Stimulated activated CD4-positive, alpha-beta T cell treated with anti-CD3 and anti-CD28 coated beads, TNF-alpha, amount 100 ng/mL, for 1 hour (primary cell): ENCODE measurements at places on chromosomes 11 and 22.

DNA sequence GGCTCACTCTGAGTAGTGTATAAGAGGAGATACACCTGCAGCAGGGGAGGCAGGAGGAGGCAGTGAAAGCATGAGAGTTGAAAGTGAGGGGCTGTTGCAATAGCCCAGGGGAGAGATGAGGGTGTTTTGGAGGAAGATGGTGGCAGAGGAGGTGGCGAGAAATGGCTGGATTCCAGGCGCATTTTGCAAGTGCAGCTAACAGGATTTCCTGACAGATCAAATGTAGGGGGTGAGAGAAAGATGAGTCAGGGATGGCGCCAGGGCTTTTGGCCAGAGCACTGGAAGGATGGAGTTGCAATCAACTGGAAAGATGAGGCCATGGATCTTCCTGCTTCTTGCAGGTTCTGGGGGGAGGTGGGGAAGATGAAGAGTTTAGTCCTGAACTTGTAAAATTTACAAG lies 16.8 kb upstream of the TSPAN18 start:
- DNase-seq: no peak

DNA sequence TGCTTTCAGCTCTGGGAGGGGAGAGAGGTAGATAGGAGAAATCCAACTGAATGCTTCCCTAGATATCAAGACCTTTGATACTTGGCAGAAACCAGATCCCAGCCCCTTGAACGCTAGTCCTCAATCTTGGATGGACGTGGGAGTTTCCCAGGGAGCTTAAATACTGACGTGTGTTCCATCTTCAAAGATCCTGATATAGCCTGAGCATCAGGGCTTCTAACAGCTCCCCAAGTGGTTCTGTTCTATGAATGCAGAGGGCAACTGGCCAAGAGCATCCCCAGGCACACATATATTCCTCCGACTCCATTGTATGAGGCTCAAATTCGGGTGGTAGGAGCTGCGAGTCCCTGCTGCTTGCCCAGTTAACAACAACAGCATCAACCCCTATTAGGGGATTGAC lies 8.7 kb upstream of the ACCS start:
- DNase-seq: no peak

- DNase-seq: no peak
These were observed 70.7 kb upstream of the AKIP1 start for GRCh38 chr11:8839957-8840945.

DNA sequence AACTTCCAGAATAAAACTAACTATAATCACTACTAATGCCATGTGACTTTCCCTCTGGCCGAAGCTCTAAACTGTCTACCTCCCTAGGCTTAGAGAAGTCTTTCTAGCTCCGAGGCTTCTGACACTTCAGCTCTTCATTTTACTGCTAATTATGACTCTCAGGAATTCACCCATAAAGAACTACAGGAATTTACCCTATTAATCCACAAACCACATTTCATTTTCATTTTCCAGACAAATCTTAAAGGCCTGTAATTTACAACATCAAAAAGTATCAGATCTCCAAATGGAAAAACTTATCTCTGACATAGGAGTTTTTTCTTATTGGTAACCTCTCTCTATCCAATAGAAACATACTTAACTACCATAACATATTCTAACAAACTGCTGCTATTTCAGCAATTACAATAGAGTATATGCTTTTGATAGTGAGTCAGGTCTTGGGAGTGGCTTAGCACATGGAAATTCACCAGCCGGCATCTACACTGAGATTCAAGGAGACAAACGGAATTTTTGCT lies 33.4 kb downstream of the MRTFA start:
- DNase-seq: no peak

GRCh38 chr11:115693002-115693401 lies 188.8 kb upstream of the CADM1 start:
- no peak for DNase-seq

DNA sequence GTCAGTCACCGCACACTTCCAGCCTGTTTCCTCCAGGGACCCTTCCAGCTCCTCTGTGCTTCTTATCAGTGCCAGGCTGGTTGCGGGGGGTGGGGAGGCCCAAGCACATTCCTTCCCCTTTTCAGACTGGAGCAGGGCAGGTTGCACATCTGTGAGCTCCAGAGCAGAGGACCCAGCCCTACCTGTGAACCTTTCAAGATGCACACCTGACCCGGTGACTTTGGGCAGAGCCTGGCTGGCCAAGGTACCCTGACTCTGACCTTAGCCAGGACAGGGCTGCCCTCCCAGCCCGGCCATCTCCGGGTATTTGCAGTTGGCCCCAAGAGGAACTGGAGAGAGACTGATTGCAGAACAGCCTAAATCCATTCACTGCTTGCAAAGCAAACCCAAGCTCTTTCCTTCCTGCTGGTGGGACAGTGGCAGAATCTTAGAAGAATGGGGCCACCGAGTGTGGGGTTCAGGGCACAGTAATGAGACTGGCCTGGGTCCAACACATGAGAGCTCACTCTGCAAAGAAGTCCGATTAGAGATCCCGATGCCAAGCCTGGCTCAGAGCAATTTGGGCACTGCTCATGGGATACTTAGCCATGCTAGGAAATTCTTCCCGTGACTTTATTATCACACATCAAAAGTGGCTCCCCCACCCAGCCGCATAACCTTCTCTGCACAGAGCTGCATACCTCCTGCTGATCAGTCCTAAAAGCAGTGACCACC lies 64.7 kb upstream of the CCND1 start:
- DNase-seq: no peak

DNA sequence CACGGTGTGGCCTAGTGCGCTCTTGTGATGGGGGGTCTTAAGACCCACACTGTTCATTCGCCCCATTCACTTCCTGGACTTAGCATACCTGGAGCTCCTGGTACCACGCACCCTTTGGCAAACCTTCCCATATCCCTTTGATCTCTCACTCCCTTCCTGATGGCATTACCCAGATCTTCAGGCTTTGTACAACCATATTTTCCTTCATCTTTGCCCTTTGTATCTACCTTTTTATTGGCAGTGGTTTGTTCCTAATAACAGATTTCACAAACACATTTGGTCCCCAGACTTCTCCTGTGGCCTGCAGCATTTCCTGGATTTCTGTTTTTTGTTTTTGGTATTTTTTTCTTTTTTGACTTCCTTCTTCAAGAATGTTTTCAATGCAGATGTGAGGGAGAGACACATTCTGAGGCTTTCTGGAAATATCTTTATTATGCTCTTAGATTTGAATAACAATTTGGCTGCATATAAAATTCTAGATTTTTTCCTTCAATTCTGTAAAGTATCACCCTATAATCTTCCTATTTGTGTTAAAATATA lies 16.1 kb upstream of the IFITM3 start:
- no peak for DNase-seq

- DNase-seq: peak; percentile 38
These were observed 98.6 kb downstream of the CEP164 start for GRCh38 chr11:117426297-117426685.

DNA sequence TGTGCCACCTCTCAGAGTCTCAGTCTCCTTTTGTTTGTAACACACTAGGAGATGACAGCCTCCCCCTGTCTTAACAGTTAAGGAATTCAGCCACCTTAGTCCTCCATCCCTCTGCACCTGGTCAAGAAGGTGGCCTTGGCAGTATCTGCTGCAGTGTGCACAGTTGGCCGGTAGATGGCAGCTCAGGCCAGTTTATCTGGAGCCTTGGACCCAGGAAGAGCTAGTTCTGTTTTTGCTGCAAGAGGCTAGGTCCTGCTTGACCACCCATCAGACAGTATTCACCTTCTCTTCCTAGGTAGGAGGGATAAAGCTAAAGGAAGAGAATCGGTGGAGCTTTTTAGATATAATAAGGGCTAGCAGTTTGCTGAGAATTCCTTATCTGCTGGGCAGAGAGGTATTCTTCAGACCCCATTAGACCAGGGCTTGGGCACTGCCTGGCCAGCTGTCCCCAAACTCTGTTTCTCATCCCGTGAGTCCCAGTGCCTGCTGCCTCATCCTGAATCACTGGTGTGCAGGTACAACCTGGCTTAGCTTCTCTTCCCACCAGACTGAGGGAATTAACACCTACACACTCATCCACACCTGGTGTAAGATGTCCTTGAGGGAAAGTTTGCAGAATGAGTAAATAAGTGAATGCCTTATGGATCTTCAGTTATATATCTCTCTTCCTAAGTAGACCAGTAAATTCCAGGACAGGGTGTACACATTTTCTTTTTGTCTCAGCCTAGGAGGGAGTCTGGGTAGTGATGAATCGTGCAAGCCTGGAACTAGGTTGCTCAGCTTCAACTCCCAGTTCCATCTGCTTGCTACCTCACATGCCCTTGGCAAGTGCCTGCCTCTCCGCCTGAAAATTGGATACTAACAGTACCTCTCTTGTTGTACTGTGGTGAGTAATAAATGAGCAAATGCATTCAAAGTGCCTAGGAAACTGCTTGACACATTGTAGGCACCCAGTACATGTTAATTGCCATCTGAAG lies 70.8 kb upstream of the NARS2 start:
- peak; percentile 7 for DNase-seq

GRCh38 chr11:107719073-107719472 lies 7.2 kb upstream of the SLN start:
- no peak for DNase-seq

GRCh38 chr11:120021978-120022377 lies 115.9 kb downstream of the TRIM29 start:
- no peak for DNase-seq

GRCh38 chr11:130725421-130726233 lies 190.7 kb downstream of the SNX19 start:
- no peak for DNase-seq

DNA sequence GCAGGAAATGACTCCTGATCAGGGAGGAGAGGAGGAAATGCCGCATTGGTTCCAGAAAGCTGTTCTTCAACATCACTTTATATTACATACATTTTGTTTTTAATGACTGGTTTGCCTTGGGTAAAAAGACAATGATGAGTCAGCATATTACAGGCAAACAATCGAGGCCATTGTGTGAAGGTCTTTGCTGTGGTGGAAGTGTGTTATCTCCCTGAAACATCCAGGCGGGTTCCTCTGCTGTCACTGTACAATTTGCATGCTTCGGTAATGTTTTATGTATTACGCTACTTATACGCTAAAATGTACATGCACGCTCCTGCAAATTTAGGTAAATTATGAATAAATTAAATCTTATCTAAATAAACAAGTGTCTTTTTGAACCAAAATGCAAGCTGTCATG lies 161.1 kb downstream of the KIRREL3 start:
- DNase-seq: no peak

- DNase-seq: no peak
These were observed 109.5 kb downstream of the CCDC81 start for GRCh38 chr11:86483940-86484794.

GRCh38 chr11:95137299-95137698 lies 47.7 kb downstream of the ENDOD1 start:
- DNase-seq: no peak

- no peak for DNase-seq
These were observed 8.3 kb downstream of the TMEM138 start for GRCh38 chr11:61370349-61371005.

GRCh38 chr11:108788565-108789199 lies 123.8 kb downstream of the DDX10 start:
- DNase-seq: no peak

DNA sequence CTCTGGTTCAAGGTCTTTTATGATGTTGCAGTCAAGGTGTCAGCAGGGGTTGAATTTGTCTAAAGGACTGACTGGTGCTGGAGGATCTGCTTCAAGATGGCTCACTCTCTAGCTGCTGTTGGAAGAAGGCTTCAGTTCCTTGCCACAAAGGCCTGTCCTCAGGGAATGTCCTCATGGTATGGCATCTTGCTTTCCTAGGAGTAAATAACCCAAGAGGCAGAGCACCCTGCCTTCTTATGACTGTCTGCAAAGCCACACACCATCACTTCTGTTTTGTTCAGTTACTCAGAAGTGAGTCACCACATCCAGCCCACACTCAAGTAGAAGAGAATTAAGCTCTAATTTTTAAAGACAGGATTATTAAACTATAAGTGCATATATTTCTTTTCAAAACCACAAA lies 45.2 kb downstream of the PLAAT5 start:
- no peak for DNase-seq

DNA sequence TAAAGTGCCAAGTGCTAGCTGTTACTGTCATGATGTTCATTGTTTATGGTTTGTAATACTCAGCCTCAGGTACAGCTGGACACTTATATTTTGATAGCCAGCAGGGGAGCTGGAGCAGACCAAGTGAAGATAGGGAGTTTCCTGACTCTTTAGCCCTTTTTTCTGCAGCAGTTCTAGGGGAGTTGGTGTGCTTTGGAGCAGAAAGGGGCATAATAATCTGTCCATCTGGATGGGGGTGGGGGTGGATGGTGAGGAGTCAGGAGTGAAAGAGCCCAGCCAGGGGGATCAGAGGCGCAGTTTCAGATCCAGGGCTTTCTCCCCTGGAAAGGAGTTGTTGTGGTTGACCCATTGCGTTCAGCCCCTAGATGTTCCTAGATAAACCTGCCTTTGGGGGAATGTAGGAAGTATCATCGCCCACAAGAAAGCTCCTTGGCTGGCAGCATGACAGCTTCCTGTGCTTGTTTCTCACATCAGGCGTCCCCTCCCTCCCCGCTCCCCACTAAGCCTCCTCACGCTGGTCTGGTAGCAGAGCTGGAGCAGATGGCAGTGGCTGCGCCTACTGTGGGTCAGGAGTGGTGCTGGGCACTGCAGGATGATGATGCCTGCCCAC lies 41.9 kb downstream of the MED15 start:
- DNase-seq: no peak

DNA sequence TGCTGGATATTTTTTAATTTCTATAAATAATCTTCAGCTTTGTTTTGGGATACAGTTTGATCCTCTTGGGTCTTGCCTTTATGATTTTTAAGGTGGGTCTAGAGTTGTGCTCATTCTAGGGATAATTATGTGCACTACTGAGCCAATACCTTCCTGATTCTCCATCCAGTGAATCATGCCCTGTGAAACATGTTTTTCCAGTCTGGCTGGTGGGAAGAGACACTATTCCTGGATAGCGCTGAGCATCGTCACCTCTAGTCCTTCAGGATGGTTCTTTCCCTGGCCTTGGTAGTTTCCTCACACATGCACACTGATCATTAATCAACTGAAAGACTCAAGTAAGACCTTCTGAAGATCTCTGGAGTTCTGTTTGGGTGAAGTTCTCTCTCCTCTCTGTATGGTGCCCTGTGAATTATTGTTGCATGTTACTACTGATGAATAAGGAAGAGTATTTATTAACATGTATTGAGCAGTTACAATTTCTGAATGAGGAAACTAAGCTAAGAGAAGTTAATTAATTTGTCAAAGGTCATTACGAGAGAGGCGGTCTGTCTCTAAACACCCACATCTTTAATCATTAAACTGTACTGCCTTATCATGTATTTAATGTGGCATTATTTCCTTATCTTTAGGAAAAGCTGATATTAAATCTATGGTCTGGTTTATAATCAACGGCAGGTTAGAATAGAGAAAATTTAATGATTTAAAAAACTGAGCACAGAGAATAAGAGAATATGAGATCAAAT lies 39.1 kb upstream of the LIPT2 start:
- no peak for DNase-seq

GRCh38 chr22:46462726-46463371 lies 74.6 kb downstream of the CELSR1 start:
- DNase-seq: no peak

GRCh38 chr22:39149915-39150847 lies 2.3 kb downstream of the CBX7 start:
- DNase-seq: no peak
